Stimulated activated CD8-positive, alpha-beta memory T cell treated with anti-CD3 and anti-CD28 coated beads, Interleukin-7, amount 100 ng/mL, for 48 hours (primary cell): ENCODE measurements at places on chromosomes 11 and 22.

GRCh38 chr22:50699756-50700386 lies 27.2 kb downstream of the SHANK3 start:
- no peak for DNase-seq

DNA sequence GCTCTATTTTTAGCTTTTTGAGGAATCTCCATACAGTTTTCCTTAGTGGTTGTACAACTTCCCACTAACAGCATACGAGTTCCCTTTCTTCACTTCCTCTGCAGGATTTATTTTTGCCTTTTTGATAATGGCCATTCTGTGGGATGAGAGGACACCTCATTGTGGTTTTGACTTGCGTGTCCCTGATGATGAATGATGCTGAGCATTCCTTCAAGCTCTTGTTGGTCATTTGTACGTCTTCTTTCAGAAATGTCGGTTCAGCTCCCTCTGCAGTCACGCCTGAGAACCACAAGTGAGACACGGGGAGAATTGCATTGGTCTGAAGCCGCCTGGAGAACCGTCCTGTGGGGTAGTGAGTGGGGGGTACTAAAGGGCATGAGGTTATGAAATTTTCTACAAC lies 2.0 kb upstream of the KRTAP5-10 start:
- peak; percentile 7 for DNase-seq

DNA sequence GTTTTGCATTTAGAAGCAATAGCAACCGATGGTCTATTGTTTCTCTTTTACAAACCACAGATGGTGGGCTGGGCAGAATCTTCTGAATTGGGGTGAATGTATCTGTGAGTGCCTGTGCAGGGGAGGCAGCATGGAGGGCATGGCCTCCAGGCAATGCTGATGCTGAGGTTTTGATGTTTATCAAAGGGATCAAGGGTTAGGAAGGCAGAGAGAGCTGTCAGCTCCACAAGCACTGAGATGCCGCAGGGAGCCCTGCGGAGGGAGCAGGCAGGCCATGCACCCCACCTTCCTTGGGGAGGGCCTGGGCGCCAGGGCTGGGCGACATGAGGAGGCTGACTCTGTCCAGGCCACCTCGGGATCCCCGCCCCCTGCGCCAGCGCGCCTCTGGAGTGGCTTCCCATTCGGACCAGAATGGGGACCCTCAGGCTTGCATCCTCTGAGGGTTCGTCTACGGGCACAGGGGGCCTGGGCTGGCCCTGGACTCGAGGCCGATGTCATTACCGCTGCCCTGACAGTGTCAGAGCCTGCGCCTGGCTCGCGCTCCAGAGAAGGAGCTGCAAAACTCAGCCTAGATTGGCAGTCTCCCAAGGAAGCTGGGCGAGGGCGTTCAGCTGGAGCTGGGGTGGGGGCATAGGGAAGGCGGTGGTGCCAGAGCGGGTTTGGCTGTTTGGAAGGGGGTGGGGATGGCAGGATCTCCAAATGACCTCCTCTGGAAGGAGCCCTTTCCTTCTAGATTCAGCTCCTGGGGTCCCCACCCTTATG lies 13.9 kb upstream of the TH start:
- no peak for DNase-seq

- no peak for DNase-seq
These were observed 37.7 kb upstream of the PCF11 start for GRCh38 chr11:83119216-83119615.

DNA sequence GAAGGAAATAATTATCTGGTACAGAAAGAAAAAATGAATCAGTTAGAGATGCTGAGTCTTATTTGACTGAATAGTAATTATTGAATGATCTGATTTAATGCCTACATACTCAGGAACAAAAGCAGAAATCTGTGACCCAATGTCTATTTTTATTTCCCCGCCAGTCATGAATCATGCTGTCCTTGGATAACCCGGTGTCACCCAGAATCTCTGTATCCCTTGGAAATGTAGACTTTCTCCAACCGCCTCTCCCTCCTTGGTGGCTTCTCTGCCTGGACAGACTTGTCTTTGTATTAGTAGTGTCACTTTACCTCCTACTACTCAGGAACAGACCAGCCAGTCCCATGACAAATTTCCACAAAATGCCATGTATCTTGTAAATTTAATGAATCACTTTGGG lies 173.3 kb upstream of the PDGFD start:
- no peak for DNase-seq

DNA sequence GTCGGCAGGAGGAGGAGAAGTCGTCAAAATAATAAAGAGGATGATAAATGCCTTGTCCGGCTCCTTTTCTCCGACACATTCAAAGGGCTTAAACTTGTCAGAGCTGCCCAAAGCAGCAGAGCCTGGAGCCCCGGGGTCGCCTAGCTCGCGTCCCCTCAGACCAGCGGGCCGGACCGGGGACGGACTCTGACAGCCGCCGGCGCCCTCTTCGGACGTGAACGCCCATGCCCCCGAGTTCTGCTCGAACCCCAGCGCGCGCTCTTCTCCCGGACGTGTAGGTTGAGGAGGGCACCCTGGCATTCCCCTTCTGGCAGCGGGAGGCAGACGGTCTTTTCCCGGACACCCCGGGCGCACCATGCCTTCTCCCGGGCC lies 999 bp downstream of the FGF3 start:
- DNase-seq: no peak

DNA sequence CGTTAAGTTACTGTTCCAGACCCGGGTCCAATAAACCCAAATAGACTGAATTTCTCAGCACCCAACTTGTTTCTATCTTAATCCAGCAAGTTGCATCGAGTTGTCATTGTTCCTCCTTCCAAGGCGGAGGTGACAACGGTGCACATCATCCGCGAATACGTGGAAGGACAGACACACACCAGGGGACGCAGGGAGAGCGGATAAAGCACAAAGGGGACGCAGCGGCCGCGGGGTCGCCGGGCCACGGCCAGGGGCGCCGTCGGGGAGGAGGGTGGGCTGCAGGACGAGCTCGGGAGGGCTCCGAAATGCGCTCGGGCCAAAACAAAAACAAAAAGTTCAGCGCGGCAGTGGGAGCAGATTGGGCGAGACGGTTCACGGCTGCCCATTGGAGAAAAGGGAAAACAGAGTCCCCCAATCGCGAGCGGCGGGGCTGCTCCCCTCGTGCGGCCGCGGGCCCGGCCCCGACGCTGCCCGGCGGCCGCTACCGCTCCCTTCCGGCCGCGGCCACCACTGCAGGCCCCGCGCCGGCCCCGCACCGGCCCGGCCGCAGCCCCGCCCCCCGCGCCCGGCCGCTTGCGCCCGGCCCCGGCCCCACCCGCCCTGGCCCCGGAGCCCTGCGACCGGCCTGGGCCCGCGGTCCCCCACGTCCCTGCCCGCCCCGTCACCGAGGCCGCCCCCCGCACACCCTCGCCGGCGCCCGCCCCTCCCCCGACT lies 518 bp downstream of the KMT5B start:
- peak; percentile 34 for DNase-seq

DNA sequence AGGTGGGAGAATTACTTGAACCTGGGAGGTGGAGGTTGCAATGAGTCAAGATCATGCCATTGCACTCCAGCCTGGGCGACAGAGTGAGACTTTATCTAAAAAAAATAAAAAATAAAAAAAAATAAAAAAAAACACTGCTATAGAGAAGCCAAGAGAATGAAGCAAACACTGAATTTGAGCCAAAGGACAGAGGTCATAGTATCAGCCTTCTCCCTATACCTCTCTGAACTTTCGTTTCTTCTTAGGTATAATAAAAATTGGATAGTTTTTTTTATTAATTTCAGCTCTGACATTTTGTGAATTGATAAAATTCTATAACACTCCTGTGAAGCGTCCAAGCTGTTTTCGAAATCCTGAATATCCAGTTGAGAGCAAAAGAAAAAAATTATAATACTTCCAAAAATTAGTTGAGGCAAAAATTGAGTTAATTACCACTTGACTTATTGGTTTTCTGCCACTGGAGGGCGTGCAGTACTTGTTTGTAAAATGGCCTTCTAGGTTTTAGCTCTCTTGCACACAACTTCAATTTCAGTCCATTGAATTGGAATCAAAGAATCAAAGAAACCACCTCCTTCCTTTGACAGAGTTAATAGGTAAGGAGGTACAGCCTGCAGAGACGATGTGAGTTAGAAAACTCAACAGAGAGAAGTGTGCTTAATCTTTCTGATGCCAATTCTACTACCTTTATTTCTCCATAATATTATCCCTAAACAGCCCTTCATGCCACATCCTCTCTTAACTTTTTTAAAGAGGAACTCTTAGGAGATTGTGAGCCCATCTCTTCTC lies 143.2 kb downstream of the BBOX1 start:
- no peak for DNase-seq

DNA sequence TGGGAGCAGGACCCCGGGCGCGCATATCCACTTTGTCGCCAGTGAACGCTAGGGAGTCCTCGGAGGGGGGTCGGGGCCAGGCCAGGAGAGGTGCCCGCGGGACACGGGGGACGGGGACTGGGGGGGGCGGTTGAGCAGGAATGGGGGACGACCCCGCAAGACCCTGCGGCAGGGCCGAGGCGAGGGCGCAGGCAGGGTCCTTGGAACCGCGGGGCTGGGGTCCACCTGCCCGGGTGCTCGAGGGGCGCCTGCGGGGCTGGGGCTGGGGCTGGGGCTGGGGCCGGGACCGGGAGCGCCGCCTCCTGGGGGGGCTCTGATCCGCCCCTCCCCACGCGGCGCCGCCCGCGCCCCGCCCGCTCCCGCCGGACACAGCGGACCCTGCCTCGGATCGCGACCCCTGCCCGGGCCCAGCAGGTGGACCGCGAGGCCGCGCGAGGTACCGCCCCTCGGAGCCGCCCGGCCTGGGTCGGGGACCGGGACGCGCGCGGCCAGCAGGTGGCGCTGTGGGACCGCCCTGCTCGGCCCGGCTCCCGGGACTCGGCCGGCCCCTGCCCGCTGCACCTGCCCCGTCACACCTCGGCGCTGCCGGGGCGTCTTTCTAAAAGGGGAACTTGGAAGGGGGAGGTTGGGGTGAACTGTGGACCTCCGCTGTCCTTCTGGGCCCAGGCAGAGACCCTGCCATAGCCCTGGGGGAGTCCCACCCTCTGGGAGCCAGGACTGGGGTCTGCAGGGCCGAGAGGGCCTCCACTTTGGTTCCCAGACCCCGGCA lies 11.0 kb downstream of the CRELD2 start:
- DNase-seq: peak; percentile 64

- DNase-seq: no peak
These were observed 269.4 kb downstream of the TTC28 start for GRCh38 chr22:28410050-28410816.

- DNase-seq: no peak
These were observed 831 bp downstream of the CD44 start for GRCh38 chr11:35139722-35140282.

DNA sequence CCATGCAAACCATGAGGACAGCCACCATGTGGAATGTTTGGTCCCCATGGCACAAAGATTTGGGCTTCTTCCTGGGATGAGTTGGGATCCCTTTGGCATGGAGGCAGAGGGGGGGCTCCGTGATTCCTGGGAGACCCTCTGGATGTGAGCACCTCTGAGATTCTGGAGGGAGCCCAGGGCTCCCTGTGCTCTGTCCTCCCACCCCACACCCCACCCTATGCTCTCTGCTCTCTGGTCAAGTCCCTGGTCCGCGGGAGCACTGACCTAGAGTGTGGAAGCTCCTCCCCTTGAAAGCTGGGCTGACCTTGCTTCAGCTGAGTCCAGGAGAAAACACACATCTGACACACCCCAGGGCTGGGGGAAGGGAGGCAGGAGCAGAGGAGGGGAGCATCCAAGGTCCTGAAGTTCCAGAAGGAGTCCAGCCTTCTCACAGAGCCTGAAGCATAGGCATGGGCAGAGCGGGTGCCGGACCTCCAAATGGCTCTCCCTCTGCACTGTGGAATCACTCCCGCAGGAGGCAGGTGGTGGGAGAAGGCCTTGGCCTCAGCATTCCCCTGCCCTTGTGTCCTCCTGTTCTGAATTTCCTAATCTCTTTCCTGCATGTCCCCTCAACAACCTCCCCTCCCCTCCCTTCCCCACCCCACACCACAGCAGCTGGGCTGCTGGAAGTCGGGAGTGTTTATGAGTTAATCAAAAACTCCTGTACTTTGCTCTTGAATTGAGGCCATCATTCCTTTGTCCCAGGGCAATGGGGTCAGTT lies 25.7 kb upstream of the OAF start:
- no peak for DNase-seq

DNA sequence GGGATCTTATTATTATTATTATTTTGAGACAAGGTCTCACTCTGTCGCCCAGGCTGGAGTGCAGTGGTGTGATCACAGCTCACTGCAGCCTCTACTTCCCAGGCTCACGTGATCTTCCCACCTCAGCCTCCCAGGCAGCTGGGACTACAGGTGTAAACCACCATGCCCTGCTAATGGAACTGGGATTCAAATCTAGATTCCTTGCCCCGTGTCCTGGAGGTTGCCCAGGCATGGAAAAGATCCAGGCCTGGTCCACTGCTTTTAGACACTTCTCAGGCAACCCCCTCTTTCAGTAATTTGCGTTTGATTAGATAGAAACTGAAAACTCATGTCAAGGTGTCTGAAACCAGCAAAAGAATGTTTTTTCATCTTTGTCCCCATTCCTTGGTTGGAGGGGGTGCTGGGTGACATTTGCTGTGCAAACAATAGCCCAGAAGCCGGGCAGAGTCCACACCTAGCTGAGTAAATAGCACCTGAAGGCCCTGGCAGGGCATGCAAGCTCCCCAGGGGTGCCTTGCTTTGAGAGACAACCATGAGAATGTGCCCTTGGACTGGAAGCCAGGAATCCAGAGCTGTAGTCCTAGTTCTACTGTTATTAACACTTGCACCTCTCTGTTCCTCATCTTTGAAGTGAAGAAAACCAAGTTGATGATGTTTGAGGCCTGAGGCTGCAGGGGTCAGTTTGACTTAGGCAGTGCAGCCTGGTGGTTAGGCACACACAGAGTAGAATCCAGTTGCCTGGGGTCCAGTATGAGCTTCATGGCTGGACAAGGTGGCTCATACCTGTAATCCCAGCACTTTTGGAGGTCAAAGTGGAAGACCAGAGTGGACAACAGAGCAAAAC lies 19.1 kb upstream of the XBP1 start:
- no peak for DNase-seq

DNA sequence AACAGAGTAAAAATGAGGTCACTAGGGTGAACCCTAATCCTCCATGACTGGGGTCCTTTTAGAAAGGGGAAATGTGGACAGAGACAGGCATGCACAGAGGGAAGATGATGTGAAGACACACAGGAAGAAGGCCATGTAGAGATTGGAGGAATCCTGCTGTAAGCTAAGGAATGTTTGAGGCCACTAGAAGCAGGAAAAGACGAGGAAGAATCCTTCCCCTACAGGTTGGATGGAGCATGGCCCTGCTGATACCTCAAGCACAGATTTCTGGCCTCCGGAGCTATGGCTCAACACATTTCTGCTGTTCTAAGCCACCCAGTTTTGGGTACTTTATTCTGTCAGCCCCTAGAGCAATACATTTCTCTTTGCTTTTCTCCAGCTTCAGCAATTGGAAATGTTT lies 486.9 kb downstream of the MIAT start:
- no peak for DNase-seq

- no peak for DNase-seq
These were observed 522.9 kb downstream of the NTM start for GRCh38 chr11:131893103-131893890.
